H4 (cell line): ENCODE measurements at places on chromosomes 7 and 10.

GRCh38 chr7:20222219-20222828 is 5.1 kb upstream of the MACC1 start:
- no peak for DNase-seq

GRCh38 chr10:122525788-122526187 is 34.8 kb upstream of the DMBT1 start:
- no peak for DNase-seq

DNA sequence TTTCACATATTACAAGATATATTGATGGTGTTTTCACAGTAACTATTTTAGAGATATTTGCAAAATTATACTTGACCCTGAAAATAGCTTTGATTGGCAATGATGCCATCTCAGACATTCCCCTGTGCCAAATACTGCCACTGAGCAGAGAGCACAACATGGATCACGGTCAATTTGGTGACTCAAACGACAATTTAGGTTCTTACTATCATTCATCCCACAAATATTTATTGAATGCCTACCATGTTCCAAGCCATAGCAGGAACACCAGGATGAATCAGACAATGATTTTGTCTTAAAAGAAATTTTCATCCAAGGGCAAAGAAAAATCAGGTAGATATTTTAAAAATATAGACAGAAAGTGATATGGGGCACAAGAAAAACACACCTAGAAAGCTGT is 153.2 kb upstream of the ADO start:
- DNase-seq = no peak

GRCh38 chr7:5282543-5283316 is at the start of gene SLC29A4:
TSS of gene SLC29A4 (plus strand) at chr7:5282943. CDS start at chr7:5287817, 4,874 bp downstream.
- DNase-seq = peak; percentile 76

GRCh38 chr10:1368842-1369171 is 312.6 kb downstream of the WDR37 start:
- peak; percentile 27 for DNase-seq

DNA sequence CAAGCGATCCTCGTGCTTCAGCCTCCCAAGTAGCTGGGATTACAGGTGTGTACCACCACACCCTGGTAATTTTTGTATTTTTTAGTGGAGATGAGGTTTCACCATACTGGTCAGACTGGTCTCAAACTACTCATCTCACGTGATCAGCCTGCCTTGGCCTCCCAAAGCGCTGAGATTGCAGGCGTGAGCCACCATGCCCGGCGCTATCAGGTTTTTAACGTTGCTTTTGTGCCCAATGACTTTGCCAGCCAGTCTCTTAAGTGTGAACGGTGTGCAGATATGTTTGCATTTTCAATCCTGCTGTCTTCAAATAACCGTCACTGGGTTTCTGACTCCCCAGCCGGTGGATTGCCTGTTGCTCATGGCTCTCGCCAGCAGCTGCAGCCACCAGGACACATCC is 201.8 kb upstream of the PPP2R2D start:
- no peak for DNase-seq

GRCh38 chr7:17234398-17235031 is 63.9 kb upstream of the AHR start:
- DNase-seq = peak; percentile 99

GRCh38 chr7:20795361-20795760 is 8.7 kb upstream of the SP8 start:
- no peak for DNase-seq

DNA sequence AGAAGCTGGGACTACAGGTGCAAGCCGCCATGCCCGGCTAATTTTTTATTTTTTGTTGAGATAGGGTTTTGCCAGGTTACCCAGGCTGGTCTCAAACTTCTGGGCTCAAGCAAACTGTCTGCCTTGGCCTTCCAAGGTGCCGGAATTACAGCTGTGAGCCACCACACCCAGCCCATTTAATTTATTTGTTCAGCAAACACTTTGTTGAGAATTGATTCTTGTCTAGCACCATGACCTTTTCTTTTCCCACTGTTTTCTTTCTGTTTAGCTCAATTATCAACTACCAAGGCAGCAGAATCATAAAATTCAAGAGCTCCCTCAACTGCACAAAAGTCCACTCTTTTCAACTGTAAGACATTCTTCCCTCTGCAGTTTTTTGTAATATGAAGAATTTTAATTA is 47.8 kb upstream of the PARD3 start:
- DNase-seq = no peak

- no peak for DNase-seq
Observed at GRCh38 chr10:1605121-1605520, 132.2 kb downstream of the ADARB2 start.

DNA sequence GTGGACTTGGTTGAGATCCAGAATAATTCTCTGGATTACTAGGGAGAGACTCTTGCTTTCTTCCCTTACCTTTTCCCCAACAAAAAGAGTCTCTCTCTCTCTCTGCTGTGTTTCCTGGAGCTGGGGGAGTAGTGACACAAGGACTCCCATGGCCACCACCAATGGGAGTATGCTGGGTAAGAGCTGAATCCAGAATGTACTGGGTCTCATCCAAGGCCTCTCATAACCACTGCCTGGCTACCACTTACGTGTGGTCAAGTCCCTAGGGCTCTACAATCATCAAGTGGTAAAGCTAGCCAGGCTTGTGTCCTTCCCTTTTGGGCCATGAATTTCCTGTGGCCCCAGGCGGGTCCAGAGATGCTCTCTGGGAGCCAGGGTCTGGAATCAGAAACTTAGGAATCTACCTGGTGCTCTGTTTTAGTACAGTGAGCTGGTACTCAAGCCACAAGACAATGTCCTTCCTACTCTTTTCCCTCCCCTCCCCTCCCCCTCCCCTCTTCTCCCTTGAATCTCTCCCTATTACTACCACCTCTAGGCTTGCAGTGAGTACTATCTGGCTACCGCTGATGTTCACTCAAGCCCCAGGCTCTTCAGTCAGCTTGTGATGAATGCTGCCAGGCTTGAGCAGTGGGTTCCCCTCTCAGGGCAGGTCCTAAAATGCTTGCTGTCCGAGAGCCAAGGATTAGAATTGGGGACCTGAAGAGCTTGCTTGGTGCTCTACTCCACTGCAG is 196.6 kb downstream of the BBS9 start:
- DNase-seq = no peak

DNA sequence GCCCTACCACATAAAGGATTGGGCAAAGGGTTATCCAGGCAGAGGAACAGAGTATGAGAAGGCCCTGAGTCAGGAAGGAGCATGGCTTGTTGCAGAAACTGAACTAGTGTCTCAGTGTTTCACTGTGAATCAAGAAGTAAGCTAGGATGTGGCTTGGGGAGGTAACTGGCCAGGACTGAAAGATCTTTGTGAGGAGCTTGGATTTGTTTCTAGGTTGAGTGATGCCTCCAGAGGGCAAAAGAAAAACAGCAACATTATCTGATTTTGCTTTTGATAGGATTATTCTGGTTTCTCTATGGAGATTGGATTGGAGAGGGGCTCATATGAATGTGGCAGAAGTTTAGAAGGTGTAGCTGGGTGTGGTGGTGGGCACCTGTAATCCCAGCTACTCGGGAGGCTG is 137.9 kb upstream of the HDAC9 start:
- DNase-seq = peak; percentile 74

DNA sequence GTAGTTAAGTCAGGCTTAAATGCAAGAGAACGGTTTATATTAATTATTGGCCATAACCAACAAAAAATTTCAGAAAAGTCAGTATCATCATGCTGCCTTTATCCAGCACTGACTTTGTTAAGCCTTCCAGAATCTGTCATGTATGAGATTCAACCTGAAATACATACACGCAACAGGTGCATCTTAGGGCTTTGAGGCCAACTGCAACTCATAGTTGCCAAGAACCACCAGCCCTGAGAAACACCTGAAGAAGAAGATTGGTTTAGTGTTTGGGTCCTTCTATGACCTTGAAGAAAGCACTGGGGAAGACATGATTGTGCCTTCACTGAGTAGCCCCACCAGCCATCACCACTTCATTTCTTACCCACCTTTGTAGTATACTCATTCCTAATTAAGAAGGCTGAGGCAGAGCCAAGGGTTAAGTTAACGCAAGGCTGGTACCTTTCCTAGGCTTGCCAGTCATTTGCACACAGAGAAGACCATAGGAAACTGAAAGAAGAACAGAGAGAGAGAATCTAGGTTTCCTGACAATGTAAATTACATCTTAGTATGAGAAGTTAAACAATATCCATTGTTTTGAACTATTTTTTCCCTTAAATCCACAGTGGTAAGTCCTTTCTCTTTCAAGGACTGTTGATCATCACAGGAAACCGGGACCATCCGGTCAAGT is 200.1 kb upstream of the PRKCQ start:
- DNase-seq = no peak

GRCh38 chr10:119209035-119209735 is 1.8 kb downstream of the GRK5 start:
- no peak for DNase-seq

DNA sequence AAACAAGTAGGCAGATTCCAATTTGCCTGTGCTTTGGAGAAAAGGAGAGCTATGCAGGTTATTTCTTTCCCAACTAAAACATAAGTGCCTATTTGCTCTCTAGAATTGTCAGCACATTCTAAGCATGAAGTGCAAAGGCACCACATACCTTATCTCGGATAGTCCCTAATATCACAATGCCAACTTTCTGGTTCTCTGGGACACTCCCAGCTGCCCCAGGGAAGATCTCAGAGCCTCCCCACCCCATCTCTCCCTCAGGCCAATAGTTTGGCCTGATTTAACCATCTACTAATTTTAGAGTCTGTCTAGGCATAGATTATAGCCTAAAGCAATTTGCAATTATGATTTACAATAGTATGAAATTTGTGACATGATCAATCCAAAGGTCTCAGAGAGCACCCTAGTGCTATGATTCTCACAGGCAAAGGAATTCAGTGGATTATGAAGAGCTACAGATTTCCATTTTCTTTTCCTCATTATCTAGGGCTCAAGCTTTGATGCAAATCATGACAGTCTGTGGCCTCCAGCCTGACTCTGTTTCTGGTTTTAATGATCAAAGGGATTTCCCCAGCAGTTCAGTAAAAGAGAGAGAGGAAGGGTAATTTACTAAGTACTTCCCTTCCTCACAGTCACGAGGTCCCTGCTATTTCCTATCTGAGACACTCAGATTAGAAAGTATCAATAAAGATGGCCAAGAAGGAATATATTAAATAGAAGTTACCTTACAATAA is 29.0 kb upstream of the IL6 start:
- DNase-seq = no peak

GRCh38 chr7:143250822-143251221 is 12.4 kb upstream of the GSTK1 start:
- no peak for DNase-seq

- DNase-seq = no peak
Observed at GRCh38 chr7:15685358-15686294, 857 bp downstream of the MEOX2 start.

GRCh38 chr7:157244516-157245294 is 92.1 kb upstream of the DNAJB6 start:
- no peak for DNase-seq

GRCh38 chr10:97314671-97315070 is 4.4 kb upstream of the FRAT1 start:
- no peak for DNase-seq

- DNase-seq = peak; percentile 68
Observed at GRCh38 chr10:74189999-74190421, 39.0 kb downstream of the ADK start.

- no peak for DNase-seq
Observed at GRCh38 chr10:34539533-34540315, 275.4 kb downstream of the PARD3 start.

- DNase-seq = no peak
Observed at GRCh38 chr10:3136336-3136735, 36.2 kb downstream of the PITRM1 start.

DNA sequence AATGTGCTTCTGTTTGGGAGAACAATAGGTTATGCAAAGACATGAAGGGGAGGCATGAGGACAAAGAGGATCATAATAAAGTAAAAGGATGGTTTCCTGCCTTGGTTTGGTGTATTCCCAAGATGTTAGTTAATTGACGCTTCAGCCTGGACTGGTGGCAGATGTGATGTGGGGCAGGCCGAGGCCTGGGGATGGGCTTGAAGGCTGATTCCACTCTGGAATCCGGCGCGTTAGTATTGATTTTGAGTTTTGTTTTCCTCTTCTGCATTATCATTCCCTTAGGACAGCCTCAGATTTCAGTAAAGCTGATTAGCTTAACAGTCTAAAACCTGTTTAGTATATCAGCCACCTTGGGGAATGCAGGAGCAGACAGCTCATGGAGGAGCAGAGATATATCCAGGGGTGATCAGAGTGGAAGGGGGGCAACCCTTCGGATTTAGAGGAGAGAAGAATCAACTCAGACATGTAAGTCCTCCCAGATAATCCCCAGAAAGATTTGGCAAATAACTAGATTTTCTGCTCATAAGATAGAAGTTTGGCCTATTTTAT is 159.8 kb upstream of the MTPN start:
- DNase-seq = no peak

DNA sequence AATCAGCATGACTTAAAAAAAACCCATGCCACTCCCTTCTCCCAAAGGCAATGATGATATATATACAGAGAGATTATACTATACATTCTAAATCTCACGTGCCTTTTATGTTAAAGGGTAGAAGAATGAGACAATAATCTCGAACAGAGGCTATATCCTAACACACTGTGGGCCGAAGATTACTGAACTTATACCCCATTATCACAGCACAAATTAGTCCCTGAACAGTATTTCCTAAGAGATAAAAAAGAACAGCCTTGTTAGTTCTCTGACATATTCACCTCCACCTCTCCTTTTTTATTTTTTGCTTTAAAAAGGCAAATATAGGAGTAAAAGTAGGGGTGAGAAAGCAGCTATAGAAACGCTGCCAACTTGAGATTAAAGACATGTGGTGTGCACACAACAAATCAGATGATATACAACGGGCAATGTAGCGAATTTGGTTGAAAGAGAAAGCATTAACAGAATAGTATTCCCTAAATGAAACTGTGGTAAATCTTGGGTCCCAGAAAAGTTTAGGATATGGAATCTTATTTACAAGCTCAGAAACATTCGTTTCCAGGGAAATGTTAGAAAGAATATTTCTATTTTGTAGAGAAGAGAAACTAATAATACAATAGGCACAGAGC is 69.5 kb downstream of the JMJD1C start:
- no peak for DNase-seq

DNA sequence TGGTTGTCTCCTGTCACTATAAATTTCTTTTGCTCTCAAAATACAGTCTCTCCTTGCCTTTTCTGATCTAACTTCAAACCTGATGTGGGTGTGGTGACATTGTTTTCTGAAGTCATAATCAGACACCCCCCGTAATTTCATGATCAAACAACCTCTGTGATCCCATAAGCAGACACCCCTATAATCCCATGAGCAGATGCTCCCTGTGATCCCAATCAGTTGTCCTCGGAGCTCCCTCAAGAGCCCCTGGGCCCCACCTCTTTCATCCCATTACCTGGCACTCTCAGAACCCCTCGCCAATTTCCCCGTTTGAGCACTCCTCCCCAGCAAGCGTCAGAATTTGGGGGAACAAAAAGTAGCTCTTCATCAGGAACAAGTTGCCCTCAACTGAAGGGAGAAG is 246.3 kb upstream of the FZD8 start:
- no peak for DNase-seq

GRCh38 chr7:142811154-142811737 is 40.5 kb downstream of the PRSS2 start:
- DNase-seq = peak; percentile 49

DNA sequence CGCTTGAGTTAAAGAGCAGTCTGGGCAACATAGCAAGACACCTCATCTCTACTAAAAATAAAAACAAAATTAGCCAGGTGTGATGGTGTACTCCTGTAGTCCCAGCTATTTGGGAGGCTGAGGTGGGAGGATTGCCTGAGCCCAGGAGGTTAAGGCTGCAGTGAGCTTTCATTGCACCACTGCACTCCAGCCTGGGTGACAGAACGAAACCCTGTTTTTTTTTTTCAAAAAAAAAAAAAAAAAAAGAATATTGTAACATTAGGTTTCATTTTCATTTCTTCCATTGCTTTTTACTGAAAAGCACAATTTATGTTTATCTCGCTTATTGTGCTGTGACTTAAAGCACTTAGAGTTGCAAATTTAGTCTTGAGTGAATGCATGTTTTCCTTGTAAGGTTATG is 80.0 kb downstream of the MLLT10 start:
- no peak for DNase-seq
